Melanocyte of skin (primary cell): ENCODE measurements at places on chromosomes 7 and 10. TPM values are rescaled to one million over a fixed set of nuclear protein-coding genes. Genes with fewer than 3 reads are reported as not detected.

The LRRC17 gene
- 0.15 TPM in 1 of 2 replicates, not detected in the other for total RNA-seq

The ANKRD1 gene
- not detected in 2 replicates for total RNA-seq

The OIT3 gene
- not detected in 2 replicates for total RNA-seq

The KEL gene
- total RNA-seq = not detected in 2 replicates

The SPDYE1 gene
- not detected in 2 replicates for total RNA-seq

The RAB19 gene
- not detected in 2 replicates for total RNA-seq

The RSPH10B2 gene
- total RNA-seq = 0.46 and 0.67 TPM in 2 replicates

The MBL2 gene
- total RNA-seq = under 0.01 and 0.15 TPM in 2 replicates

The MYO3A gene
- not detected in 2 replicates for total RNA-seq

The EEPD1 gene
- 2.5 and 5.2 TPM in 2 replicates for total RNA-seq

The C10orf95 gene
- under 0.01 TPM in 1 of 2 replicates, not detected in the other for total RNA-seq

The AS3MT gene
- total RNA-seq = 8.7 and 10.3 TPM in 2 replicates

The BICC1 gene
- total RNA-seq = 5.3 and 6.9 TPM in 2 replicates

The SMARCD3 gene
- total RNA-seq = 13.1 and 32.7 TPM in 2 replicates

The TSPAN15 gene
- 32.7 and 55.6 TPM in 2 replicates for total RNA-seq

The HILPDA gene
- 9.0 and 11.9 TPM in 2 replicates for total RNA-seq

The NYAP1 gene
- total RNA-seq = under 0.01 and 0.73 TPM in 2 replicates

The SORCS1 gene
- total RNA-seq = 7.3 and 7.9 TPM in 2 replicates

The GTF2IRD2 gene
- total RNA-seq = 6.9 and 13.1 TPM in 2 replicates

The SH2B2 gene
- total RNA-seq = 4.7 and 5.5 TPM in 2 replicates

The PRR15 gene
- total RNA-seq = not detected in 2 replicates

The LRRC4 gene
- 0.33 and 0.62 TPM in 2 replicates for total RNA-seq

The OPALIN gene
- not detected in 2 replicates for total RNA-seq

The PLCE1 gene
- under 0.01 and 0.46 TPM in 2 replicates for total RNA-seq

The SLC25A40 gene
- 12.0 and 19.6 TPM in 2 replicates for total RNA-seq

The TSPAN14 gene
- total RNA-seq = 51.3 and 61.9 TPM in 2 replicates

The INHBA gene
- not detected in 2 replicates for total RNA-seq

The NKX2-3 gene
- not detected in 2 replicates for total RNA-seq

The SGMS1 gene
- total RNA-seq = 9.6 and 22.9 TPM in 2 replicates

The STEAP2 gene
- total RNA-seq = 0.31 and 0.67 TPM in 2 replicates

The FAM180A gene
- 0.73 TPM in 1 of 2 replicates, not detected in the other for total RNA-seq

The CALHM3 gene
- total RNA-seq = not detected in 2 replicates

The MEST gene
- total RNA-seq = 1.3 and 2.2 TPM in 2 replicates

The CACNA2D1 gene
- 18.9 and 30.2 TPM in 2 replicates for total RNA-seq

The ATOH7 gene
- 0.36 TPM in 1 of 2 replicates, not detected in the other for total RNA-seq

The PNLIP gene
- not detected in 2 replicates for total RNA-seq

The IGF2BP3 gene
- 67.9 and 86.3 TPM in 2 replicates for total RNA-seq

The ETV1 gene
- total RNA-seq = 12.4 and 29.1 TPM in 2 replicates

The GAD2 gene
- total RNA-seq = not detected in 2 replicates

The DNAJC2 gene
- total RNA-seq = 15.0 and 19.7 TPM in 2 replicates

The PSMA2 gene
- 47.5 and 49.4 TPM in 2 replicates for total RNA-seq

The PLAU gene
- total RNA-seq = 0.69 and 1.5 TPM in 2 replicates

The ATP6V1F gene
- total RNA-seq = 169 and 185 TPM in 2 replicates

The MYL10 gene
- total RNA-seq = not detected in 2 replicates

The GRB10 gene
- 44.0 and 79.2 TPM in 2 replicates for total RNA-seq

The PRKAR2B gene
- total RNA-seq = 10.2 and 11.4 TPM in 2 replicates

The VWDE gene
- total RNA-seq = 0.73 TPM in 1 of 2 replicates, not detected in the other

The TDRD1 gene
- 1.0 and 3.3 TPM in 2 replicates for total RNA-seq

The AKR1D1 gene
- total RNA-seq = not detected in 2 replicates

The PTF1A gene
- not detected in 2 replicates for total RNA-seq

The CUBN gene
- total RNA-seq = 0.69 and 5.8 TPM in 2 replicates

The AKR1C8 gene
- not detected in 2 replicates for total RNA-seq

The FOXK1 gene
- total RNA-seq = 19.3 and 23.1 TPM in 2 replicates

The ARHGAP21 gene
- 99.6 and 145 TPM in 2 replicates for total RNA-seq

The CLRN3 gene
- under 0.01 TPM in 1 of 2 replicates, not detected in the other for total RNA-seq

The PTN gene
- under 0.01 TPM in 1 of 2 replicates, not detected in the other for total RNA-seq

The NCF1 gene
- not detected in 2 replicates for total RNA-seq

The TCERG1L gene
- under 0.01 and 2.2 TPM in 2 replicates for total RNA-seq
